Fibroblast of pulmonary artery (primary cell): ENCODE measurements at places on chromosomes 2 and 18.

GRCh38 chr2:182173944-182174622 is 188.4 kb downstream of the PPP1R1C start:
- no peak for DNase-seq

DNA sequence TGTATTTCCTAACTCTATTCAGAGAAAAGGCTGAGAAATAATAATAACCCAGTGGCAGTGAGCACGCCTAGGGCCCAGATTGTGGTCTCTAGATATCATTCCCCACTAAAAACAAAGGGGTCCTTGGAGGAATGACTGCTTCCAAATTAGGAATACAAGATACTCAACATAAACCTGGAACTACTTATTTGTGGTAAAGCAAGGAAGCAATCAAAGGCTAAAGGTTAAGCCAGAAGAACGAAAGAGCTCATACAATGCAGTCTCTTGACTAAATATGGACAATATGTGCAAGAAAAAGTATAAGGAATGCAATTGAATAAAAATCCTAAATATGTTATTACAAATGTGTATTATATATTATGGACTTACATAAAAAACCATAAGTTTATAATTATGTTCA is 253.5 kb upstream of the NRP2 start:
- DNase-seq = no peak

GRCh38 chr2:124081154-124081716 is 56.1 kb downstream of the CNTNAP5 start:
- peak; percentile 40 for DNase-seq

DNA sequence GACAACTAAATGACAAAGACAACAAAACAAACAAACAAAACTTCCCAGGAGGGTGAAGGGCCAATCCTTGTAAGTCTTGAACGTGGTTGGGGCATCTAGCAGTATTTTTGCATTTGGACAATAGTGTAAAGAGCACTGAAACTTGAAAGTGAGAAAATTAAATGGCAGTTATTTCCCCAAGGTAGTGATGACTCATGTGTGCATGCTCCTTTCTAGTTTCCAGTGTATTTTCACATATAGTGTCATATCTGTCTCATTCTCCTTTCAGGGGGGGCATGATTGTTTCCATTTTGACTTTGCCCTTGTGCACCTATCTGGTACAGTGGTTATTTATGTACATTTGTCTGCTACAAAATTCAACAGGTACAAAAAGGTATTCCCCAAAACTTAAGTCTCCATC is 39.5 kb downstream of the CERS6 start:
- DNase-seq = no peak

DNA sequence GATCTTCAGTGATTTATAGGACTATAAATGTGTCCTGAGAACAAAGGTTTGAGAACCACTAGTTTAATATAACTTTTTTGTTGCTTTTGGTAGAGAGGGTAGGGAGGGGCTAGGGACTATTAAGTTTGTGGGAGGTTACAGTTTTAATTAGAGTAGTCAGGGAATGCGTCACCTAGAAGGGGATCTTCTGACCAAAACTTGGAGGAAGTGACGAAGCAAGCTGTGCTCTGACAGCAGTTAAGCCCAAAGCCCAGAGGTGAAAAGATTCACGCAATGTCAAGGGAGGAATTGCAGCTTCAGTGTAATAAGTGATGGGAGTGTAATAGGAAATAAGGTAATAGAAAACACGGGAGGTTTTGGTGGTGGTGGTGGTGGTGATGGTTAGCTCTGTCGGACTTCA is 8.1 kb downstream of the TDRD15 start:
- no peak for DNase-seq

- no peak for DNase-seq
These were observed 38.3 kb upstream of the SMAD2 start for GRCh38 chr18:47968721-47969120.

DNA sequence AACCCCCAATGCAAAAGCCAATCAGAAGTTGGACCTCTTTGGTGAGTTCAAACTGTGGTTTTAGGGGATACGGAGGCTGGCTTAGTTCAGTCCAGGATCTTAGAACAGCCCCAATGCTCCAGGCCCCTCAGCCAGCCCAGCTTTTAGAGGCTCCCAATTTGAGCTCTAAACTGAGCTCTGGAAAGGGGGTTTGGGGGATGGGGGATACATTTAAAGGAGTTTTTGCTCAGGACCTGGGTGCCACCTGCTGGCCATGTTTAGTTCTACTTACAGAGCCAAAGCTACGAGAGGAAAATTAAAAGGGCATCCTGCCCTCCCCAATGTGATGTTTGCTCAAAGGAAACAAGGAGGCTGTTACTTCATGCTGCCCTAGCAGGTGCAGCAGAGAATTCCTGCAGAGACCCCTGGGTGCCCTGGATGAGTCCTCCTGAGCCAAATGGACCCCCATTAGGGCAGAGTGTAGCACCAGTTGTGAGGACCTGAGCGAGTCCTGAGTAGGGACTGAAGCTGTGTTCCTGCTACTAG is 15.9 kb upstream of the TMEM214 start:
- peak; percentile 86 for DNase-seq

DNA sequence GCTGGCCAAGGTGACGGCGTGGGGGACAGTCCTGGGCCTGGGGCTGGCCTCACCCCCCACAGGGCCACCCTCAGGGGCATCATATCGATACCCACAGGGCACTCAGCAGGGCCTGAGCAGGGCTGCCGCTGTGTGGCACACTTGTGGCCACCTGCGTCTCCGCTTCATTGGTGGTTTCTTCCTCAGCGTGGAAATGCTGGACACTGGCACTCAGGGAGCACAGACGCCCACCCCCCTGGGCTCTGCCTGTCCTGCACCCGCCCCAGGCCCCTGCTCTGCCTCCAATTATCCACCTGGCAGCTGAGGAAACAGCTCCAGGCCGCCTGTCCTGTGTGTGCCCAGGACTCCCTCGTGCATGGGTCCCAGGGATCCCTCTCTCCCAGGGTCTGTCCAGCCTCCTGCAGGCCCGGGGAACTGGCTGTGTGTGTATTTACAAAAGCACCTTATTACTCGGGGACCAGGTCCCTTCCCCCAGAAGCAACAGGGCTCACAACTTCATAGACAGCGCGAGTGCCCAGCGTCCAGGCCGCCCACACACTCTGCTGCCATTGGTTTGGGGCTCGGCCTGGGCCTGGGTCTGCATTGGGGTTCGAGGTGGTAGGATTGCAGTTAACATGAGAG is 13.1 kb downstream of the CROCC2 start:
- DNase-seq = no peak

- no peak for DNase-seq
These were observed 354.1 kb downstream of the DLGAP1 start for GRCh38 chr18:4101009-4101408.

DNA sequence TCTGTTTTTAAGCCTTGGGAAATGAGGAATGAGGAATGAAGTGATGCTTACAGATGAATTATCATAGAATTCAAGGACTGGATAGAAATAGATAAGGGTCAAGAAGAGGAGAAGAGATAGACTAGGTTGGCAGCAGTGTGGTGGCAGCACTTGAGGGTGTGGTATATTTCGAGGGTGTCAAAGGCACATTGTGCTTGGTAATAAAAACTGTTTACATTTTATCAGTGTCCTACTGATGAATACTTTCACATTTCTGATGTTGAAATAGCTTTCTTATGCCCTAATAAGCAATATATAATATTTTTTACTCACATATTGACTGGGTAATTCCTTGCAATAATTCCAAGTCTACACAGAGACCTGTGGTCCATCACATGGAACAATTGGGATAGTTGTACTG is 3.4 kb downstream of the TFPI start:
- DNase-seq = no peak

DNA sequence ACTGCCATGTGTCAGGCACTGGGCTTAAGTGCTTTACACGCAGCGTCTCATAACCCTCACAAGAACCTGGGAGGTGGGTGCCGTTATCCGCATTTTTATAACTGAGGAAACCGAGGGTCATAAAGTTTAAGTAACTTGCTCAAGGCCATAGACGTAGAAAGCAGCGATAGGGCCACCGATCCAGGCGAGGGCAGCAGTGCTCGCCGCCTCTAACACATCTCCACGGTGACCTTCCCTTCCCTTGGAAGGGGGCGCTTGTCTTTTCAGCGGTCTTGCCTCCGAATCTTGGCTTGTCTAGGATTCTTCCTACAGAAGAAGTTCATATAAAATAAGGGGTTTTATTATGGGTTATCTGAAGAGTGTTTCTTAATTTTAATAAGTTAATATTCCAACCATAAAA is 186.6 kb downstream of the GBX2 start:
- no peak for DNase-seq

DNA sequence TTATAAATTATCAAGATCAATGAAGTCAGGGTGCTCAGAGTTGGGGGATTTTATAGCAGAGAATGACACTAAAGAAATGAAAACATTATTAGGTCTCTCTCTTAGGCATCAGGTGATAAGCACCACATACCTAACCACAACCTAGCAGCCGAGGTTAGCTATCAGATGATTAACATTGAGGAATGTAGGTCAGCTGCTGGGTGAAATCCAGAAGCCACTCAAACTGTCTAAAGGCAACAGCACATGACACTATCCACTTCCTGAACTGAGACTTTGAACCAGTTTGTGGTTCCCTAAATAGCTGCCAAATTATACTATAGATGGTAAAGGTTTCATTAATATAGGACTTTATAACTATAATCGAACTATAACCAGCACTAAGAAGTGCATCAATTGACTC is 4.7 kb downstream of the EPG5 start:
- DNase-seq = peak; percentile 68

GRCh38 chr18:79603321-79604204 is 76.0 kb upstream of the CTDP1 start:
- no peak for DNase-seq

- no peak for DNase-seq
These were observed 37.2 kb upstream of the APCDD1 start for GRCh38 chr18:10417191-10417590.

GRCh38 chr2:189555232-189555631 is 25.4 kb downstream of the SLC40A1 start:
- DNase-seq = peak; percentile 31

- DNase-seq = no peak
These were observed 2.4 kb downstream of the NFATC1 start for GRCh38 chr18:79397830-79398761.

- no peak for DNase-seq
These were observed 29.6 kb upstream of the ZCCHC2 start for GRCh38 chr18:62493033-62493862.

- DNase-seq = no peak
These were observed 57.8 kb upstream of the HS6ST1 start for GRCh38 chr2:128376241-128377041.

- DNase-seq = no peak
These were observed 248.0 kb upstream of the TANK start for GRCh38 chr2:160912276-160912675.

GRCh38 chr2:165440367-165440766 is 29.1 kb upstream of the CSRNP3 start:
- DNase-seq = peak; percentile 77

GRCh38 chr2:179311101-179311500 is 46.5 kb upstream of the SESTD1 start:
- DNase-seq = no peak

DNA sequence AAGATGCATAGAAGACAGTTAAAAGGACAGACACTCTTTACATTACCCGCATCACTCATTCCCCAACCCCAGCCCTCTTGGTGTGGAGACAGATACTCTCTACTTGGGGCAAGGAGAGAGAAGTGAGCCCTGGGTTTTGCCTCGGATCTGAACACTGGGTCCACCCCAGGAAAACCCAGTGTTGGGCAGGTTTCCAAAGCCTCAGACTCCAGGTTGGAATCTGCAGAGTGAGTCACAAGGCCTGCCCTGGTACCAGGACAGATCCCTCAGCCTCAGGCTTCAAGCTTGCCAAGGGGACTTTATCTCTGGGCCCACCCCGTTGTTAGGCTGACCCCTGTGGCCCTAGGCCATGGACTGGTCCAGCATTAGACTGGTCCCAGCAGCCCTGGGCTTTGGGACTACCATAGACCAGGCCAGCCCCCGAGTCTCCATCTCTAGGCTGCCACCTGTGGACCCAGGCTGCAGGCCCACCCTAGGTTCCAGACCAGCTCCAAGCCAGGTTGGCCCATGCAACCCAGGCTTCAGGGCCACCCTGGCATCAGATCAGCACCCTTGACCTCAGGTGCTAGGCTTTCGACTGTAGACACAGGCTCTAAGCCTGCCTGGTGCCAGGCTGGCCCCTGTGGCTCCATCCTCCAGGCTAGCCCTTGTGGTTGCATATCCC is 112.8 kb downstream of the GULP1 start:
- no peak for DNase-seq

- peak; percentile 65 for DNase-seq
These were observed 157.4 kb upstream of the RGPD4 start for GRCh38 chr2:107669335-107669734.

- no peak for DNase-seq
These were observed 18.1 kb upstream of the PKDCC start for GRCh38 chr2:42029639-42030199.

DNA sequence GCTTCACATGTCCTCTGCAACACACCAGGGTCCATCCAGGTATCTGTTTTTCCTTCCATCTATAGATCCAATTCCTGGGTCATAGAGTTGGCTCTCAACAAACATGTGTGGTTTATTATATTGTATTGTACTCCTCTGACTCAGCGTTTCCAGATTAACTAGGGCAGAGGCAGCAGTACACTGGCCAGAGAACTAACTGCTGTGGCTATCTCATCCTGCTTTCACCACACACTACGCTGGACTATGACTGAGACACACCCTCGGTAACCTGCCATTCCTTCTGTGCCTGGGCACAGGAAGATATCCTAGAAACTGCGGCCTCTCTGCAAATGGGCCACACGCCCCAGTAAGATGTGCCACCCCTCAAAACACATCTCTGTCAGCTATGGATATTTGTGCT is 159.8 kb upstream of the STK17B start:
- peak; percentile 89 for DNase-seq

GRCh38 chr18:48805826-48806535 is 144.8 kb downstream of the SMAD7 start:
- DNase-seq = no peak

- peak; percentile 14 for DNase-seq
These were observed 2.4 kb downstream of the FIGN start for GRCh38 chr2:163733301-163733938.

DNA sequence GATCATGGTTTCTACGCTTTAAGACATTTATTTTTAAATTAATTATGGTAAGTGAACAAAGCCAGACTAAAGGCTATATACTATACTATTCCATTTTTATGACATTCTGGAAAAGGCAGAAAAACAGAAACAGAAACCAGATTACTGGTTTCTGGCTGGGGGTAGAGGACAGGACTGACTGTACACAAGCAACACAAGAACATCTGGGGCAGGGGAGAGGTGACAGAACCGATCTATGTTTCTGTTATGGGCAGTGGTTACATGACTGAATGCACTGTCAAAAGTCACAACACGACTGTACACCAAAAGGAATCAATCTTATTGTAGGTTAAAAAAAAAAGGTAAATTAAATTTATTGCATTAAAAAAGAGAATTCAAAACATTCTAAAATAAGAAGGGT is 64.7 kb downstream of the PTPN2 start:
- no peak for DNase-seq

GRCh38 chr2:85436836-85437487 is 18.4 kb downstream of the SH2D6 start:
- no peak for DNase-seq

- no peak for DNase-seq
These were observed 202.9 kb upstream of the TNP1 start for GRCh38 chr2:217062768-217063167.
